SHP77 treated with DMSO at 0.1 percent for 48 hours (cell line): ENCODE measurements at places on chromosomes 11 and 22.

DNA sequence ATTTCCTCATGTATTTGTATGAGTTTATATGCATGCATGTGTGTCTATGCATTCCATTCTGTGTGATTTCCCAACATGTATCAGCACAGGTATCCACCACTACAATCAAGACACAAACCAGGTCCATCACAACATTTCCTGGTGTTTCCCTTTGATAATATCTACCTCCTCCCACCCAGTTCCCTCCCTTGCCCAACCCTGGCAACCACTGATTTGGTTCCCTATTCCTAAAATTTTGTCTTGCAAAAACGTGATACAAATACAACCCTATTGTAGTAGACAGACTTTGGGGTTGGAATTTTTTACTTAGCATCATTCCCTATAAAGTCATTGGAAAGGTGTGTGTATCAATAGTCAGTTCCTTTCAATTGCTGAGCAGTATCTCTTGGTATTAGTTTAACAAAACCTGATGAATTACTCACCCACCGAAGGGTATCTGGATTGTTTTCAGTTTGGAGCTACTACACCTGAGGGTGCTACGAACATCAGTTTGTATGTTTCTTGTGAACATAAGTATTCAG lies 51.8 kb upstream of the IGLL5 start:
- no peak for DNase-seq

DNA sequence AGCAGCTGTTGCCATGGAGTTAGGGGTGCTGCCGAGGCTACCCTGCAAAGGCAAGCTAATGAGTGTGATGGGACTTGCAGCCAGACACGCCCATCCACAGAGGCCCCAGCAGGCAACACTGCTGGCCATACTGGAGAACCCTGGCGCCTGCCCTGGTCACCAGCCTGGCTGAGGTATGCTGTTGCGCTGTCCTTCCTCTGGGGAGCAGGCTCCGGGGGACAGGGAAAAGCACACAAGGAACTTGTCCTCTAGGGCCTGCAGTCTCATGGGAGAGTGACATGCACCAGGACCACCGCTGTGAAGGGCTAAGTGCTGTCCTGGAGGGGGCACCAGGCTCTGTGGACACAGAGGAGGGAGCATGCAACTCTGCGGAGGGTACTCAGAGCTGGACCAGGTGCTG lies 35.8 kb downstream of the TOM1 start:
- DNase-seq: no peak

DNA sequence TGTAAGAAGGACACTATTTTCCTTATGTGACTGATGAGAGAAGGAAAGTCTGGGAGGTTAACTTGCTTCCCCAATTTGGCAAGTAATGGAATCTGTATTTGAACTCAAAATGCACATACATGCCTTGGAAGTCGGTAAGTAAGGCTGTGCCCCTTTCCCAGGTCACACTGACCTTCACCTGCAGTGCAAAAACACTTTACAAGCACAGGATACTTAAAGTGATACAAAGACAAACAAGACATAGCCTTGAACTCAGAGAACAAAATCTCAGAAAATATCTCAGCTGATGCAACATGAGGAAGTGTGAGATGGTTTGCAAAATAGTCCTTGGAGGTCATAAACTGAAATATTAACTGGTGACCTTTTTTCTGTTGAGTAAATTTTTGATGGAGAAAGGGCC lies 251.1 kb downstream of the RAB38 start:
- DNase-seq: no peak

DNA sequence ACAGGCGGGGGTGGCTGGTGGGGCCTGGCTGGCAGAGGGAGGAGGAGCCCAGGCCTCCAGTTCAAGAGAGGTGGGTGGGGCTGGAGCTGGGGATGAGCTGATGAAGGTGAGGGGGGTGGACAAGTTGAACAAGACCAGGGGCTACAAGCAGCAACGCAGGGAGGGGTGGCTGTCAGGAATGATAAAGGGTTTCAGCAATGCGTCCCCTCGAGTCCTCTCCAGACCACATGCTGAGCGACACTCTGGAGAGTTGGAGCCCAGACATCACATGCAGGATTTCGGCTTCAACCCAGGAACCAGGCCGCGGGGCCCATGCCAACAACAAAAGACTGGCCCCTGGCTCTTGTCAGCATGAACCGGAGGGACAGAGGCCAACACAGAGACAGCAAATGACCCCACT lies 480.3 kb downstream of the BRD1 start:
- no peak for DNase-seq

DNA sequence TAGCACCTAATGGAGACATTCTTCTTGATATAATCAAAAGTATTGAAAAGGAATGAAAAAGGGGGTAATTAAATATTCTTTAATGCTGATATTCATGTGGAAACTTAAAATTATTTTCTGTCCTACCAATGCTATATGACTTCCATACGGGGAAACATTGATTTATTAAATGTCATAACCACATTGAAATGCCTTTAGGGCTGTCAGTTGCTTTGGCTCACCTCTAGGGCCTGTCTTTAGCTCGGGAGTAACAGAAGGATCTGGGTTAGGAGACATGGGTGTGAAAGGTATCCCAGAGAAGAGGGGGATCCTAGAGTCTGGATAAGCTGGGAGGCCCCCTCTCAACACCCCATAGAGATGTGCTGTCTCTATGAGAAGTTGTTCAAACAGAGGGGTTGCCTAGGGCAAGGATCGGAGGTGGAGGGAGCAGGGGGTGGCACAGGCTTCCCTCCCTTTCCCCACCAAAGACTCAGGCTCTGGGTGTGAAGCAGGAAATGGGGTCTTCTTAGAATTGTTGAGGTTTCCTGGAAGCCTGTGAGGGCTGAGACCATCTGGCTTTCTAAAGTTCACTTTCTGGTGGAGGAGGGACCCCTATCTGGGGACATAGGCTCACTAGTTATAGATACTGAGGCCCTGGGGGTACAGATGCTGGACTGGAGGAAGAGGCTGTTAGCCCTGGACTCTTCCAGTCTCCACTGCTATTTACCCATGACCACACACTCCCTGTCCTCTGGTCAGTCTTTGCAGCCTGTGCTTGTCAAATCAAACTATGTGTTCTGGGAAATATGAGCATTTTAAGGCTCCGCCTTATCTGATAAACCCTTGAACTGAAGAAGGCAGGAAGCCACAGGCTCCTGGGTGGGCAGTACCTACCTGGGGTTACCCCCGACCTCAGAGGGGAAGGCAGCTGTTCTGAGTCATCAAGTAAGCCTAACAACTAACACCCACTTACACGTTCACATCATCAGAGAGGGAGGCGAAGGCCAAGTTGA lies 55.8 kb upstream of the RRAS2 start:
- no peak for DNase-seq

DNA sequence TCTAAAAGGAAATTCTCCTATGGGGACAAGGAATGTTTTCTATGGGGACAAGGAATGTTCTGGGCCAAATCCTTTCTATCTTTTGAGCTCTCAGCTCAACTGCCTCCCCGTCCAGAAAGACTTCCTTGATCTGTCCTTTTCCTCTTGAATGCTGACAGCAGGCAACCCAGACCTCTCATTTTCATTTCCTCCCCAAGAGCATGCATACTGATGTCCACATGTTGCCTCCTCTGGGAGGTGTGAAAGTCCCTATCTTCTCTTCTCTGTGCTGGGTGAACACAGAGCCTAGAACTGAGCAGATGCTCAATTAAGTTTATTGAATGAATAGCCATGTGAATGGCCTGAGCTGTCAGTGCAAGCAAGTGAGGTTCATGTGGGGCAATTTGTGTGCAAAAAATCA lies 331.9 kb upstream of the NARS2 start:
- no peak for DNase-seq

DNA sequence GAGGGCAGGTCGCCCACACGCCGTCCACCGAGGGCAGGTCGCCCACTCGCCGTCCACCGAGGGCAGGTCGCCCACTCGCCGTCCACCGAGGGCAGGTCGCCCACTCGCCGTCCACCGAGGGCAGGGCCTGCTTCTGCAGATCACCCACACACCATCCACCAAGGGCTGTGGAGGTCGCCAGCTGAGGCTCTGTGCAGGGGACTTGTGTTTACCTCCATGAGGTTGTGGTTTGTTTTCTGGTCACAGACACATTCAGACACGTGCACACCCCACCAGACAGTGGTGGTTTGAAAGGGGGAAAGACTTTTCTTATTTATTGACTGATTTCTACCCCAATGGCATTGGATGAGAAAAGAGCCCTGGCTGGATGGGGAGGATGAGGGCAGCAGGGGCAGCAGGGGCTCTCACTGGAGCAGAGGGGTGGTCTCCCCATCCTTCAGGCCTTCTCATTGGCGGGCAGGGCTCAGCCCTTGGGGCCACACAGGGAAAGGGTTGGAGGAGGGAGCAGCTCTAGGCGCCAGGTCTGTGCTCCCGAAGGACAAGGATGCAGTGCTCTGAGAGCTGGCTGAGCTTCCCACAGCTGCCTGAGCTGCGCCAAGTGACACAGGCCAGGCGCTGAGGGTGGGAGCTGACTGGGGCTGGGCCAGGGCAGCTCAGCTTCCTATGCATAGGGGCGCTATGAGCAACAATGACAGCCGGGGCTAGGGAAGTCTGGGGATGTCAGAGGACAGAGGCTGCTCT lies 252.6 kb upstream of the B3GAT1 start:
- DNase-seq: no peak
